H7 (cell line): ENCODE measurements at places on chromosomes 2 and 18.
A peak's percentile ranks its signal among the peaks of the same experiment; 100 is the strongest.

DNA sequence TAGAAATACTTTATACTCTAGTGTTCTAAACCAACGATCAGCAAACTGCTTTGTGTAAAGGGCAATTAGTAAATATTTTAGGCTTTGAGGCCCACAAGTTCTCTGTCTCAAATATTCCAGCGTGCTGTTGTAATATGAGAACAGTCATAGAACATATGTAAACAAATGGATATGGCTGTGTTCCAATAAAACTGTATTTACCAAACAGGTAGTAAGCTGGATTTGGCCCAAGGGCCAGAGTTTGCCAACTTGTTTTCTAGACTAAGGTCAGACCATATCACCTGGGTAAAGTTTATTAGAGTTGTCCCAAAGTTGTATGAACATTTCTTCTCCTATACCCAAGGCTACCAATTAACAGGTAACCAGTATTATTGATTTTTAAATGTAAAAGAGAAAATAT is 303.2 kb upstream of the MC4R start:
- DNase-seq, result no peak

- DNase-seq, result no peak
Observed at GRCh38 chr2:61114147-61114546, 47.8 kb upstream of the C2orf74 start.

GRCh38 chr2:146278881-146279280 is 1565.9 kb upstream of the ACVR2A start:
- DNase-seq, result no peak

DNA sequence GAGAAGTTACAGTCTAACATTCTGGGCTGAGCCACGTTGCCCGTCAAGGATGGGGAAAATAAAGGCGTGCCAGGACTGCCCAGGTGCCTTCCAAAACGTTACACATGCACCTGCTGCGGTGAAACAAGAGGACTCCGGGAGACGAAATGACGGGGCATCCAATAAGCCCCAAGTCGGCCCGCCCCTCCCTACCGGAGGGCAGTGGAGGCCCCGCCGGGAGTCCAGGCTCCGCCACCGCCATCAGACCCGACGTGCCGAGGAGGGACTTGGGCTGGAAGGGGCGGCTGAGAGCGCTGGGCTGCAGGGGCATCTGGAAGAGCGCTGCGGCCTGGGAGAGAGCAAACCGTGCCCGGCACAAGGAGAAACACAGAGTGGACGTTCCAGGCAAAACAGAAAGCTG is 112.5 kb upstream of the GPC1 start:
- DNase-seq, result peak; percentile 62

- DNase-seq, result no peak
Observed at GRCh38 chr2:121129692-121130091, 155.3 kb downstream of the TFCP2L1 start.

DNA sequence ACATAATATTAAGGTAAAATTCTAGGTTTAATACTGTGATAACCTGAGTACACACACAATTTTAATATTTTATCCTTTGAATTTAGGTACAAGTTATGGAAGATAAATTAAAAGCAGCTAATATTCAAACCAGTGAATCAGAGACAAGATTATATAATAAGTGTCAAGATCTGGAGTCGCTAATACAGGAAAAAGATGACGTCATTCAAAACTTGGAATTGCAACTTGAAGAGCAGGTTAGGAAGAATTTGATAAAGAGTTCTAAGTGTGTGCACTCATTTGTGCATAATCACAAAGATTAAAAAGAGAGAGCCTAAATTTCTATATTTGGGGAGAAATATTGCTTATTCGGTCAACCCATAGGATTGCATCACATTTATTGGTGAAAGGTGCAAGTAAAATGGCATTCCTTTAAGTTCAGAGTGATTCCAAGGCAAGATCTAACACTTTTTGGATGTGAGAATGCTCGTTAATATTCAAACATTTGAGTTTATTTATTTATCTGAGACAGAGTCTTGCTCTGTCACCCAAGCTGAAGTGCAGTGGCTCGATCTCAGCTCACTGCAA is 16.3 kb upstream of the C1GALT1C1L start:
- DNase-seq, result no peak

- peak; percentile 85 for DNase-seq
Observed at GRCh38 chr2:5365871-5366461, 326.2 kb upstream of the SOX11 start.

- no peak for DNase-seq
Observed at GRCh38 chr2:83196225-83196624, 1262.9 kb downstream of the SUCLG1 start.

GRCh38 chr2:128403814-128404708 is 85.4 kb upstream of the HS6ST1 start:
- no peak for DNase-seq

DNA sequence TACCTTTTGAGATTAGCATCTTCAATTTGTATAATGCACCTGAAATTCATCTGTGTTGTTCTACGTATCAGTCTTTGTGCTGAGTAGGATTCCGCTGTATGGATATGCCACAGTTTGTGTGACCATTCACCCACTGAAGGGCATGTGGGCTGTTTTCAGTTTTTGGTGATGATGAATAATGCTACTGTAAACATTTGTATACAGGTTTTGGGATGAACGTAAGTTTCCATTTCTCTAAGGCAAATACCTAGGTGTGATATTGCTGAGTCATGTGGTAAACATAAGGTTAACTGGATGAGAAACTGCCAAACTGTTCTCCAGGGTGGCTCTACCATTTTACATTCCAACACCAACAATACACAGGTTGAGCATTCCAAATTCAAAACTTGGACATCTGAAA is 35.1 kb downstream of the CABYR start:
- no peak for DNase-seq

GRCh38 chr18:79336556-79337142 is 59.1 kb upstream of the NFATC1 start:
- DNase-seq, result no peak
